ENCODE measurements at places on chromosomes 1 and 21. TPM values are rescaled to one million over a fixed set of nuclear protein-coding genes. Genes with fewer than 3 reads are reported as not detected.

GRCh38 chr1:21573971-21574465 is 64.8 kb downstream of the ALPL start:
- peak; percentile 67 for DNase-seq

OR2M3 gene
- not detected for total RNA-seq

WDR64 gene
- total RNA-seq, result not detected

DNA sequence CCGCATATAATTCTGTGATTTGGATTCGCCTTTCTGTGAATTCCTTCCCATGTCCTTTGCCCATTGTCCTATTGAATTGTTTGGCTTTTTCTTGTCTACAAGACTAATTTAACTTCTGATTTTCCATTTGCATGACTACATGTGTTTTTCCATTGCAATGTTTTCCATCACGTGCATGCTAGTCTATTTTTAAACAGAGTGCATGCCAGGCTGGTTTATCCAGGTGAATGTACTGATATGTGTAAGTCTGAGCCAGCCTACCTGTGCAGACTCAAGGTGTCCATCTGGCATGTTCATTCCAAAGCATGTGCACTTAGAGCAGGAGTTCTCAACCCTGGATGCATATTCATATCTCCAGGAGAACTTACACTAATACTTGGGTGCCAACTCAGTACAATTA is 59.7 kb downstream of the INAVA start:
- DNase-seq, result no peak

- DNase-seq, result no peak
Observed at GRCh38 chr1:154829062-154829461, 41.0 kb downstream of the KCNN3 start.

All from astrocyte (in vitro differentiated cells and primary cell).